Suprapubic skin (tissue), 4 donors: ENCODE measurements at places on chromosomes 16 and 17.

- H3K4me3 ChIP-seq: no peak overlapping the region
- no peaks in the 10 kb centered on the region for H3K4me1 ChIP-seq
- no peaks in the 10 kb centered on the region for H3K36me3 ChIP-seq
- H3K27ac ChIP-seq: no peak overlapping the region
Observed at GRCh38 chr17:77874303-77875050, 84.0 kb upstream of the TNRC6C start.

DNA sequence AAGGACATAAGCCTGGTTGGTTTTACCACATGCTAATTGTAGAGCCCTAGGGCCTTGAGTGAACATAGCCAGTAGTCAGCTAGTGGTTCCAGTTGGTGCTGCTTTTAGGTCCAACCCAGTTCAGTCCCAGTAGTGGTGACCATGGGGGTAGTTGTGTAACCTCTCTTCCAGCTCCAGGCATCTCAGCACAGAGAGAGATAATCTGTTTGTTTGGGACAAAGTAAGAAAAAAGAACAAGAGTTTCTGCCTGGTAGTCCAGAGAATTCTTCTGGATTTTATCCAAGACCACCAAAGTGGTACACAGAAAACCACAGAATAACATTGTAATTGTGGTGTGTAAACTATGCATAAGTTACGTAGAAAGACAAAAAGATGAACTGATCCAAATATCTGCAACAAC lies 5.2 kb upstream of the CCL13 start:
- no peaks in the 10 kb centered on the region for H3K27me3 ChIP-seq
- H3K4me3 ChIP-seq: no peak overlapping the region
- H3K36me3 ChIP-seq: no peaks in the 10 kb centered on the region
- no peak overlapping the region for H3K27ac ChIP-seq

- H3K27ac ChIP-seq: no peak overlapping the region
- peaks cover 9% of the 10 kb centered on the region for H3K4me1 ChIP-seq
Observed at GRCh38 chr17:72219137-72219823, 98.5 kb downstream of the SOX9 start.

DNA sequence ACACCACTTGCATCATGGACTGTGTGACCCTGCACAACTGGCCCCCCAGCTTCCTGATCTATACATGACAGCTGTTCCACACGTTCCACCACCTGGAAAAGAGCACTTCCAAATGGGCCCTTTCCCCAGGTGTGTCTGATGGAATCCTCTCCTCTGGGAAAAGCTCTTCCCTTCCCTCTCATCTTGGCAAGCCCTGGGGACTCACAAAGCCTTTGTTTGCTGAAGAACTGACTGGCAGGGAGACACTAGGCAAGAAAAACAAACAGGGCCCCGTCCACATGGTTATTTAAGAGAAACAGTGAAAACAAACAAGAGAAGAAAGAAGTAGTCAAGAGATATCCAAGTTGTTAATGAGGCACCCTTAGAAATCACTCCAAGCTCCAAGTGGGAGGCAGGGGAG lies 52.6 kb downstream of the C16orf95 start:
- no peaks in the 10 kb centered on the region for H3K36me3 ChIP-seq
- H3K27me3 ChIP-seq: no peaks in the 10 kb centered on the region
- DNase-seq: no peak
- H3K4me3 ChIP-seq: no peak overlapping the region

DNA sequence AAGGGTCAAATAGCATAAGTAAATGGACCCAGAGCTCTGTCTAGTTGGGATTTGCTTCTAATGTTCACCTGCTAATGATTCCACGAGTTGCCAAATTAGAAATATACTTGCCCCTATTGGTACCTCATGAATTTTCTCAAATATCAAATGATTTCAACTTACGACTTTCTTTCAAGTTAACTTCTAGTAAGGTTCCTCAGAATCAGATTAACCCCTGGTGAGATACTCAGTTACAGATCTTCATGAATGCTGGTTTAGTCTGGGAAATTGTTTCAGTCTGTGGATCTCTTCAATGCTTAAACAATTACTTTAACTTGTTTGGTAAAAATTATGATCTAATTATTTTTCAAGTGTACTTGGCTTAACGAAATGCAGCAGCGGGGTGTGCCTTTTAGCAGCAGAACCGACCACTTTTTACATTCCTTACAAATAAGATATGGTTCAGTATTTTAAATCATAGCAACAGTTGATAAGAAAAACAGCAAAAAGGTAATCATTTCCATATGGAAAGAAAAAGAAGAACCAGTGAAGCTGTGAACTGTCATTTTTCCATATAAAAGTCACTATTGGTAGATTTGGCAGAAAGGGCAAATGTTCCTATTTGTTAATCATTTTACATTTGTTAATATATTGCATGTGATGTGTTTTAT lies 34.5 kb downstream of the TUBD1 start:
- peak overlapping the region; percentile 44 for H3K27ac ChIP-seq
- DNase-seq: peak; percentile 6
- H3K36me3 ChIP-seq: peaks cover 21% of the 10 kb centered on the region
- H3K27me3 ChIP-seq: no peaks in the 10 kb centered on the region

GRCh38 chr17:13583996-13584700 lies 17.6 kb downstream of the HS3ST3A1 start:
- H3K27me3 ChIP-seq: peaks cover 2% of the 10 kb centered on the region
- no peaks in the 10 kb centered on the region for H3K36me3 ChIP-seq
- H3K4me1 ChIP-seq: peaks cover 3% of the 10 kb centered on the region
- no peak overlapping the region for H3K4me3 ChIP-seq

GRCh38 chr17:57406131-57406980 lies 150.0 kb downstream of the MSI2 start:
- H3K27ac ChIP-seq: peak overlapping the region; percentile 50
- no peaks in the 10 kb centered on the region for H3K27me3 ChIP-seq
- no peak overlapping the region for H3K4me3 ChIP-seq
- no peaks in the 10 kb centered on the region for H3K36me3 ChIP-seq
- no peak for DNase-seq

DNA sequence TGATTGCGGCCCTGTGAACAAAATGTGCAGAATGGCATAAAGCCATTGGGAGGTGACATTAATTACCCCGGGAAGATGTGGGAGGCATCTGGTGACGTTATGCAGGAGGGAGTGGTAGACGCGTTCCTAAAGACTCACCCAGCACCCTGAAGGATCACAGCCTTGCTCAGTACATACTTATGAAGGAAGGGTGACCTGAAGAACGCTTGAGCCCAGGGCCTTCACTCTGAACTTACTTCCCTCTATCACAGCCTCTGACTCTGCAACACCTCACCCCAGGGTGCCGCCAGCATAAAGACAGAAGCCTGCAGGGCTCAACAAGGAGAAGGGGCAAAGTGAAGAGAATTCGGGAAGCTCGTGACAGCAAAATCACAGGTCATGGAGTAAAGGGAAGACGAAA lies 9.4 kb downstream of the MFSD6L start:
- no peaks in the 10 kb centered on the region for H3K36me3 ChIP-seq
- no peak overlapping the region for H3K27ac ChIP-seq
- no peaks in the 10 kb centered on the region for H3K27me3 ChIP-seq
- H3K4me1 ChIP-seq: peaks cover 9% of the 10 kb centered on the region
- no peak overlapping the region for H3K4me3 ChIP-seq
- no peak for DNase-seq
